ACHN (cell line): ENCODE measurements at places on chromosomes 5 and 9.

GRCh38 chr9:127634698-127635097 is 22.6 kb downstream of the STXBP1 start:
- peak; percentile 49 for DNase-seq

DNA sequence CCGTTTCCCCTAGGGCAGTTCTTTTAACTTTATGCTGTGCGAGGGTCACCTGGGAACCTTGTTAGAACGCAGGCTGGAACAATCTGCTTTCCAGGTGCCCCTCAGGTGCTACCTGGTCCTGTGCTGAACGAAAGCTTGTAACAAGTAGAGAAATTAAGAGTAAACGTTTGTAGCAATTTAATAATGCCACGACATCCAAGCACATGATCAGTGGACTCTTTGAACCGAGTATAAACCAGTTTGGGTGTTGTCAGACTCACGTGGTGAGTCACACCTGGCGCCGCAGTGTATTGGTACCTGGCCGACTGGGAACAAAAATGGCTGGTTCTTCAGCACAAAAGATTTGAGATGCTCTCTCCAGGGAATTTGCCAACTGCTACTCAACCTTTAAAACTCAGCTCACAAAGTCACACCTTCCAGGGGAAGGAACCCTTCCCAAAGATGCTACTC is 926 bp upstream of the MYO10 start:
- DNase-seq = no peak

- DNase-seq = peak; percentile 47
Measured at GRCh38 chr5:21919414-21920022, 933.6 kb downstream of the CDH12 start.

- peak; percentile 72 for DNase-seq
Measured at GRCh38 chr9:73023025-73023541, 70.2 kb upstream of the ALDH1A1 start.

GRCh38 chr5:125274211-125274610 is 527.8 kb upstream of the ZNF608 start:
- no peak for DNase-seq
